ENCODE measurements at places on chromosomes 6 and 20.

- no peak for DNase-seq
These were observed 203.0 kb downstream of the KCNQ5 start for GRCh38 chr6:72824833-72825232.

DNA sequence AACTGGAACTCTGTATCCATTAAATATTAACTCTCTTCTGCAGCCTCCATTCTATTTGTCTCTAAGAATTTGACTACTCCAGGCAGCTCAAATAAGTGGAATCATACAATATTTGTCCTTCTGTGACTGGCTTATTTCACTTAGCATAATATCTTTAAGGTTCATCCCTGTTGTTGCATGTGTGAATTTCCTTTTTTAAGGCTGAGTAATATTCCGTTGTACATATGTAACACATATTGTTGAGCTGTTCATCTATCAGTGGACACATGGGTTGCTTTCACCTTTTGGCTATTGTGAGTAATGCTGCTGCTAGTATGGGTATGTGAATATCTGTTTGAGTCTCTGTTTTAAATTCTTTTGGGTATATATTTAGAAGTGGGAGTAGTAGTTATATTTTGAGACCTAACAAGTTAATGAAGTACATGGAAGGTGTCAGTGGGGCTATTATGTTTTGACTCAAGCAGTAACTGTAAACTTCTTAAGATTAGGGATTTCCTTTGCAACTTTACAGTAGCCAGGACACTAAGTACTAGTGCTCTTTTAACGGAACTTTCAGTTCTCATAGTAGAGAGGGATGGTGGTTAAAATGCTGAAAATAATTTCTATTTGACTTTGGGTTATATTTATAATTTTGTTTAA, 29.7 kb upstream of the TMEM217 start:
- no peak for DNase-seq

DNA sequence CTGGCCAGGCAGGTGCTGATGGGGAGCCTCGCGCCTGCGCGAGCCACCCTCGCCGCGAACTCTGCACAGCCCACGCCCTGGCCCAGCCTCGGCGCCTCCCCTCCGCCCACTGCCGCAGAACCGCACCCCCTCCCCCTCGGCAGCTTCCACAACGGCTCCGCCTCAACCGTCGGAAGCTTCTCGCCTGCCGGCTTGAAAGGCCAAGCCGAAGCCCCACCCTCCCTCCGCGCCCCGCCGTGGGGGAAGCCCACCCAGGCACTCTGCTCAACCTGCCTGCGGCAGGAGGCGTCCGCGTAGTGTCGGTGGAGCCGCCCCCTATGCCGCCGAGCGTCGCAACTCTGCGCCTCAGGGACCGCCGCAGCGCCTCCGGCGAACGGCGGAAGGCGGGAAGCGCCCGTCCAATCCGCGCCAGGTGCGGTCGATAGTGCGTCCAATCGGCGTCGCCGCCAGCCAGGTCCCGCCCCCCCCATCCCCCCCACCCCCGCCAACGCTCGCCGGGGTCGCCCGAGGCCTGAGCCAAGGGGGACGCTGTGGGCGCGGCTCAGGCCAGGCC, at the start of gene SYCP2:
SYCP2 (minus strand) TSS at position 342 of the 553 bp plus-strand sequence. CDS start 11,224 bp downstream, outside the sequence.
- peak; percentile 44 for DNase-seq

GRCh38 chr6:43722920-43723545, 35.4 kb upstream of the MRPS18A start:
- no peak for DNase-seq

DNA sequence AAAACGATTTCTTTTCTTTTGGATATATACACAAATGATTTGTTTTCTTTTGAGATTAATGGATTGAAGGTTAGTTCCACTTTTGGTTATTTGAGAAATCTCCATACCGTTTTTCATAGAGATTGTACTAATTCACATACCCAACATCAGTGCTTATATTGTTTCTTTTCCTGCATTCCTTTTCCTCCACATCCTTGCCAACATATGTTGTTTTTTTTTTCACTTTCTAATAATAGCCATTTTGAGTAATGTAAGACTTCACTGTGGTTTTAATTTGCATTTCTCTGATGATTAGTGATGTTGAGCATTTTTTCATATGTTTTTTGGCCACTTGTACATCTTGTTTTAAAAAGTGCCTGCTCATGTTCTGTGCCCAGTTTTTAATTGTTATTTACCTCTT, 846.4 kb upstream of the EYS start:
- no peak for DNase-seq

DNA sequence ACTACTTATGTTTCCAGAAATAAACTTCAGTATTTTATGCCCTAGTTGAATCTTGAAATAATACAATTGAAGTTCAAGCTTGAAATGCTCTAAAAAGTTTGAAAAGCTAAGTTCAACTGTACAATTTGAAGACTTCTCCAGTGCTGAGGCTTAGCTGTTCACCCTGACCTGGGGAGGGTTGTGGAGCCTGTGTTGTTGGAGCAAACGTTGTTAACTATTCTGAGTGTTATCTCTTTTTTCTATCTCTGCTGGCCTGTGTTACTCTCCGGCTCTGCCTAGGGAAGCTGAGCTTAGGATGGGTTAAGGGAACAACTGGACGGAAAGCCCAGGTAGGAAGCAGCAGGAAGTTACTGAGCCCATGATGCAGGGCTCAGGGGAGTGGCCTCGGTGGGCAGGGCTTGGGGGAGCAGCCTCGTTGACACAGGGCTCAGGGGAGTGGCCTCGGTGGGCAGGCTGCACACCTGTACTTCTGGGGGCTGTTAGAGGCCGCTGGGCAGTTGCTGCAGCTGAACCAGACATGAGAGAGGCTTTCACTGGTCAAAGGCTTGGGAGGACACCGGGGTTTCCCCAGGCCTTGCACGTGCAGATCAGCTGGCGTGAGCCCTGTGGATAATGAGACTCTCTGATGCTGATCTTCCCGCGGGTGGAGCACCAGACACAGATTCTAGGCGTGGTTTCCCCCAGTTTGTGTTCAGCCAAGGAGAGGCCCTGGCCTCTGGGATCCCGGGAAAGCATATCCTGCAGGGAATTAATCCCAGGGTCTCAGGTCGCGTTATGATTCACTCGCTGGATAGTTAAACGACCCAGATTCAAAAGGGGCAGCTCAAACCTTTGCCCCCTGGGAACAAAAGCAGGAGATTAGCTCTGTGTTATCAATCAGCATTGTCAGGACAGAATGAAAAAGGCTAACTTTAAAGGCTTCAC, 58.9 kb downstream of the ERMARD start:
- DNase-seq: no peak

DNA sequence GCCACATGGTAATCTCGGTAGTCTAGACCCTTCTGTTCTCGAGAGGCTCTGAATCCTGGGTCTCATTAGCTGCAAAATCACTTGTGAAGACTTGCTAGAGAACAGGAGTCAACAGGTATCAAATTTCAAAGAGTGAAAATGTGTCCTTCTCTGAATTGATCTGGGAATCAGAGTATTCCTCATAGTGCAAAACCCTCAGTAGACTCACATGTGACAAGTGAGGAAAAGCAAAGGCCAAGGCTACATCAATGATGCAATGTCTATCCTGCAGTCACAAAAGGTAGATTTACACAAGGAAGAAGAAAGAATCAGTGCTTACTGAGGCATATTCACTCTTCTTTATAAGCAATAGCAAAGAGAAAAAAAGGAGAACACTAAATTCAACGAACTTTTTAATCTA, 1220.0 kb upstream of the GJE1 start:
- no peak for DNase-seq

DNA sequence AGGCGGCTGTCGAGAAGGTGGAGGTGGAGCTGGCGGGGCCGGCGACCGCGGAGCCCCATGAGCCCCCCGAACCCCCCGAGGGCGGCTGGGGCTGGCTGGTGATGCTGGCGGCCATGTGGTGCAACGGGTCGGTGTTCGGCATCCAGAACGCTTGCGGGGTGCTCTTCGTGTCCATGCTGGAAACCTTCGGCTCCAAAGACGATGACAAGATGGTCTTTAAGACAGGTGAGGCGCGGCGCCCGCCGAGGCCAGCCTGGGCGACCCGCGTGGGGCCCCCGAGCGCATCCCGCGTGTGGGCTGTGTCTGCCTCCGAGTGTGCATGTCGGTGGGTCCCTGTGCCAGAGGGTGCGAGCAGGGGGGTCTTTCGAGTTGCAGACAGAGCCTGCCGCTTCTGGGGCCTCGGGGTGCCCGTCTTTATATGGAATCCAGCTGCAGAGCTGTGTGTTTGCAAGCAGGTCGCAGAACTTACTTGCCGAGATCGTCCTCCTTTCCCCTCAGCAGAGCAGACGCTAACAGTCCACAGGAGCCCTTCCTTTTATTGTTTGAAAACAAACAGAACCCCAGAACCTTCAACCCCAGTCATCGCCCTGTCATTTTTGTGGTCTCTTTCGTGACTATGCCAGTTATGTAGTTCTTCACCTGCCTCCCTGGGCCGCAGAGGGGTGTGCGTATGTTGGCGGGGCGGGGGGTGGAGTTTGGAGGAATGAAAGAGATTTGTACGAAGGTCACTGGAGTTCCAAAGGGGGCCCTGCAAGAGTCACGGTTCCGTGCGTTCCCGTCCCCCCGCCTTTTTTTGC, 766 bp downstream of the SLC16A10 start:
- peak; percentile 57 for DNase-seq

GRCh38 chr6:144953552-144954240, 668.6 kb downstream of the UTRN start:
- no peak for DNase-seq

- no peak for DNase-seq
These were observed 336.0 kb downstream of the SYNE1 start for GRCh38 chr6:152301021-152301764.

DNA sequence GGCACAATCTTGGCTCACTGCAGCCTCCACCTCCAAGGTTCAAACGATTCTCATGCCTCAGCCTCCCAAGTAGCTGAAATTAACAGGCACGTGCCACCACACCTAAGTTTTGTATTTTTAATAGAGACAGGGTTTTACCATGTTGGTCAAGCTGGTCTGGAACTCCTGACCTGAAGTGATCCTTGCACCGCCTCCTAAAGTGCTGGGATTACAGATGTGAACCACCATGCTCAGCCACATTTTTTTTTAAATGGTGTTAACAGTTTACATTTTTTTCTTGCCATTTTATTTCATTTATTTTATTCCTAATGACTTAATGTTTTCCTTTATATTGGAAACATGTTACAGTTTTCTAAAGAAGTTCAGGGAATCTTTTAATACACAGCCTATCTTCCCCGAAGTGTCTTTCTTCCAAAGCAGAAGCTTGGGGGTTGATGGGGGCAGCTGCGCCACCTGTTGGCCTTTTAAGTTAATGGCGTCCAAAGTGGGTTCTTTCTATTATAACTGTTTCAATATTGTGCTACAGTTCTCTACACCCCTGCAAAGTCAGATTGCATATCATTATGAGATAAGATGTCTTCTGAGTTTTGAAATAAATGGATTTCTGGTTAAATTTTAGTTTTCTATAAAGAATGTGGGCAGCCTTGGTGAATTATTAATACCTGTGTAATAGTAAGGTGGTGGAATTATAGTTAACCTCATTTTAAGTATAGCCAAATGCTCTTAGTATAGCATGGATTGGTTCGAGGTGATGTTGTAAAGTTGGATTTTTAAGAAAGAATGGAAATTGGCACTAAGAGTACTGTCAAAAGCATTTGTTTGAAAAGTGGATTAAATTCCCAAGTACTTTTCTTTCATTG, 42.0 kb upstream of the PLCG1 start:
- DNase-seq: peak; percentile 16

DNA sequence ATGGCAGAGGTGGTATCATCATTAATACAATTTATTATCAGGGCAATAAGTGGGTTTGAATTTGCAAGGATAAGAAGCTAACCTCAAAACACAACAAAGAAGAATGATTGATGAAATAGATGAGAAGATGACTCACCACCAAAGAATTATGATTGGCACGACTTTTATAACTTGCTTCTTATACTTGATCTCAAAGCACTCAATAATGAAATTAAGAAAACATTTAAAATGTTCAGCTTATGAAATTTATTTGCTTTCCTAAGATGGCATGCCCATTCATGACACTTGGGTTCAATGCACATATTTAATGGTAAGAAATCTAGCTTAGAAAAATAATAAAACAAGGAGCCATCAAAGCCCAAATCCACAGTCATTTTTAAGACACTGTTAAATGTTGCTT, 477.5 kb downstream of the GJA1 start:
- no peak for DNase-seq

GRCh38 chr6:13641315-13641714, 26.2 kb downstream of the NOL7 start:
- DNase-seq: no peak

GRCh38 chr6:27777614-27778355, 134.4 kb downstream of the OR2B2 start:
- DNase-seq: no peak

GRCh38 chr6:33702345-33702977, 9.0 kb downstream of the UQCC2 start:
- no peak for DNase-seq

DNA sequence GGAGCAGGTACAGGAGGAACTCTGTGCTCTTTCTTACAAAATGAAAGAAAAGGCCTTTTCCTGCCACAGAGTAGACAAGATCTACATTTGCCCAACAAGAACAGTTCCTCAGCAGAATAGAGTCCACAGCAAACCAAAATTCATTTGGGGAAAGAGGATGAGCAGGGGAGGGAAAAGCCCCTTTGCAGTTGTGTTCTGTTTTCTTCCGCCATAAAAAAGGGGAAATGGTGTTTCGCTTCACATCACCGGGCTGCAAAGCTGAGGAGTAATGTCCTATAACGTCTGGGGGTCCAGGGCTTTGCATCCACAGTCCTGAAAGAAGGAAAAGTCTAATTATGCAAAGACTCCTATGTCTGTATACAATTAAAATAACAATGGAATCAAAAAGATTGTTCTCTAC, at the start of gene GPR31:
GPR31 (minus strand) TSS at position 118 of the 400 bp plus-strand sequence. CDS start 149 bp downstream, outside the sequence.
- no peak for DNase-seq

DNA sequence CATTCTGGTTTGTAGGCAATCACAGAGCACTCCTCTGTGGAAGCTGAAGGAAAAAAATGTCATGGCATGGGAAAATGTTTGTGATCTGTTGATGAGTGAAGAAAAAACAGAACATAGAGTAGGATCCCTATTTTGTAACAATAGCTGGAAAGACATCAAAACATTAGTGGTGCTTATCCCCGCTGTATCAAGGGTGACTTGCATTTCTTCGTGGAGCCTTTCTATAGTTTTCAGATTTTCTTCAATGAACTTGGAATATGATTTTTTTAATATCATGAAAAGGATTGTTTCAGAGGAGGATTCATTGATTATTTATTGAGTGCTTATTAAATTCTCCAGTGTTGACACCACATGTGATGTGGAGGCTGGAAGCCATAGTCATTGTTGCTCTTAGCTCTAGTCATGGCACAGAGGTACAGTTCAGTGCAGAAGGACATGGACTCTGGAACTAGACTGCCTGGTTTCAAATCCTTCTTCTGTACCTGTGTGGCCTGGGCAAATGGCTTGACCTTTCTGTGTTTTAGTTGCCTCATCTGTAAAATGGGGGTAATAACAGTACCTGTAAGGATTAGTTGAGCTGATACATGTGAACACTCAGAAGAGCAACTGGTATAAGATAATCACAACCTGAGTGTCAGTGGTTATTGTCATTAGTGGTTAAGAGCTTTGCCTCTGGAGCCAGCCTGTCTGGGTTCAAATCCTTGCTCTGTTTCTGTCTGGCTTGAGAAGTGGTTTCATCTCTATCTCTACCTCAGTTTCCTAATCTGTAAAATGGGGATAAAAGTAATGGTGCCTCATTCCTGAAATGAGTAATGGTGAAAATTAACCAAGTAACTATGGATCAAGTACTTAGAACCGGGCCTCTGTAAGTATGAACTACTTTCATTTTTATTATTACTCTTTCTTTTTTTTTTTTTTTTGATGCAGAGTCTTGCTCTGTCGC, 14.7 kb upstream of the CDKN1A start:
- DNase-seq: no peak

All from T-helper 1 cell (primary cell).